ENCODE measurements at places on chromosomes 12 and 14.

GRCh38 chr12:130992448-130992847 lies 38.7 kb downstream of the ADGRD1 start:
- DNase-seq, result no peak

GRCh38 chr12:54411391-54412241 lies 7.5 kb downstream of the ITGA5 start:
- DNase-seq, result no peak

DNA sequence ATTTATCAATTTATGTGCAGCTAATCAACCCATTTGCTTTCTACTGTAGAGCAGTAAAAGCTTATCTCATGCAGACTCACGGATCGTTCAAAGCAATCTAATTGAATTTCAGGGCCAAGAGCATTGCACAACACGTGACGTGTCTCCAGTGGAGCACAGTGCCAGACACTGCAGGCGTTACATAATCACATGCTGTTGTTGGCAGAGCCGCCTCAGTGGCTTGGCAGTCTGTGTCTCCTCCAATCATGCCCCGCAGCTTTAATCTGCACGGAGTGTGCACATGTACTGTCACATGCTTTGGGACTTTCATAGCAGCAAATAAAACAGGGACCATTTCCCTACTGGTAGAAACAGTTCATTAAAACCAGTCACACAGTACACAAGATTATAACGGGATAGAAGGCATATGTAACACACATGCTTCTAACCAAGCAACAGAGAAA lies 309.3 kb downstream of the ITPR2 start:
- DNase-seq, result no peak

DNA sequence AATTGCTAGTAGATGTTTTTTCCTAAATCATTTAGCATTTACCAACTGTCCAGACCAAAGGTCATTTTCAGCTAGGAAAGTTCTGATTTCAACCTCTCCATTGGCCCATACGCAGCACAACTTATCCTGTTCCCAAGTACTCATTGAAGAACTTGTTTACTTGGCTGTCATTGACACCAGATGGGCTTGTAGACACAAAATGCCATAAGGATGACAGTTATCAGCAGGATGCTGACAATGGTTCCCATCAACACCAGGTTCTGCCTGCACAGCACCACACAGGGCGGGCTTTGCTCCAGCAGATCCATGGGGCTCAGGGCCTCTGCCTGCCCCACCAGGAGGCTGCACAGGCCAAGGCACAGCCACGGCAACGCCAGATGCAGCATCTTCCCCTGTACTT lies 36.5 kb upstream of the TMPRSS12 start:
- DNase-seq, result no peak

GRCh38 chr14:67784244-67784823 lies 32.1 kb downstream of the ZFYVE26 start:
- DNase-seq, result no peak

- DNase-seq, result no peak
These were observed 15.7 kb downstream of the GSG1 start for GRCh38 chr12:13087766-13088165.

- no peak for DNase-seq
These were observed 10.0 kb downstream of the NIN start for GRCh38 chr14:50820786-50821509.

DNA sequence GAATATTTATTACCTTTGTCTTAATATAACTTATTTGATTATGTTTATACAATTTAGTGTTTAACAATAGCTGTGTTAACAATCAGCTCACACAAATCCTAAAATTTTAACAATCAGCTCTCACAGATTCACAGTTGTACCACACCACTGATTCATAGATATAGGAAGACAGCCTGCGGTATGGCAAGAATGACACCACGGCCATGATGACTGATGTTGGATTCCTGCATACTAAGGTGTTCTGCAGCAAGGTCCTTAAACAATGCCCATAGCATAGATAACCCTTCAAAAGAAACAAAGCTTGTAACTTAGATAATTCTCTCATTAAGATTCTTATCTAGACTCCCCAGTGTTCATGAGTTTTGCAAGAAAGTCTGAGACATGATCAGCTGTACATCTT lies 3.9 kb upstream of the PYROXD1 start:
- no peak for DNase-seq
